ENCODE measurements at places on chromosomes 5 and 9. TPM values are rescaled to one million over a fixed set of nuclear protein-coding genes. Genes with fewer than 3 reads are reported as not detected.

The SLC6A18 gene
- total RNA-seq, result not detected

The NSA2 gene
- total RNA-seq, result 97.2 TPM

The LCN15 gene
- total RNA-seq, result not detected

The FAM78A gene
- total RNA-seq, result 3.7 TPM

The PLGRKT gene
- total RNA-seq, result 8.2 TPM

The BNC2 gene
- 16.8 TPM for total RNA-seq

The XPA gene
- total RNA-seq, result 13.1 TPM

The NPDC1 gene
- total RNA-seq, result 33.0 TPM

The TNFSF8 gene
- not detected for total RNA-seq

The IL31RA gene
- total RNA-seq, result 0.73 TPM

The TRIO gene
- total RNA-seq, result 194 TPM

The PALM2AKAP2 gene
- under 0.01 TPM for total RNA-seq

The ESM1 gene
- 764 TPM for total RNA-seq

The ABCA1 gene
- total RNA-seq, result 7.2 TPM

The CCDC171 gene
- 0.86 TPM for total RNA-seq

The OR13C2 gene
- not detected for total RNA-seq
